ENCODE measurements at places on chromosomes 11 and 22.

DNA sequence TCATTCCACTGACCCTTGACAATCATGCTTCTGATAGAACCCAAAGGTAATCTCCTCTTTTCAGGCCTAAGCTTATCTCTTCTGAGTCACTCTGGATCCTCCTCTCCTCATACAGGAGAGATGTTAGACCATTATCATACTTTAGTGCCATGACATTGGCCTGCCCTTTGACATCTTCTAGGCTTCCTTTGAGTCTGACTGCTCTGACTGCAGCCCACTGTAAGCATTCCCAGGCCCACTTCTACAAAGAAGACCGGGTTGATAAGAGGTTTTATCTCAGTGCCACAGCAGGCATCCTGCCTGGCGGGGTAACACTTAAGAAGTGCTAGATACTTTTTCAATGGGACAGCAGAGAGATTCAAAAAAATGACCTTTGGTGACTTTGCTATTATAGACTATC lies 438.0 kb downstream of the KCNA4 start:
- DNase-seq = no peak

DNA sequence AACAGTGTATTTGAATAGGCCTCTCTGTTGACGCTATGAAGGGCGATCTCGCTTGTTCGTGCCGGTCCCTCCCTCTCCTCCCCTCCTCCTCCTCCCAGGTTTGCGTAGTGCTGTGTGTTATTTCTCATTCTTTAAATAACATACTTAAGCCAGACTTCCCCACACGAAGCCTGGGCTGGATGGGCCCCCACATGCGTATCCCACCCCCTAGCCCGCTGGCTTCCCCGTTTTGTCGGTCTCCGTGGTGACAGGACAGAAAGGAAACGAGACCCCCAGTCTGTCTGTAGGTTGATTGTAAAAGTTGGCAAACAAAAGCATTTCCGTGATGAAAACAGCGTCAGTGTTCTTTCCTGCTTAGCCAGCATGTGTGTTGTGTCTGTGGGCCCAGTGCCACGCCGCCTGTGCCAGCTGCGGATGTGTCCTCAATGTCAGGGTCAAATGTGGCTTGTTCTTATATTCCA lies 27.3 kb downstream of the FAM118A start:
- DNase-seq = peak; percentile 79

DNA sequence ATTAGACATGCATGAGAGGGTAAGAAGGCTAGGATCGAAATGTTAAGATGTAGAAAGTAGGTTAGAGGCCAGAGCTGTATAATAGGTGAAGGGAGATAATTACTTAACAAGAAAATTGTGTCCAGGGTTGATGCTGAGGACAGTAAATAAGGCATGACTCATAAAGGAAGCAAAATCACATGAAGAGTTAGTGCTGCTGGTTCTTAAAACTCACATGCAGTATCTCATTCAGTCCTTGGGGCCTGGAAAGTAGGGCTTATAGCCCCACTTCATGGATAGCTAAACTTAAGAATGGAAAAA lies 130.2 kb downstream of the NCAM1 start:
- no peak for DNase-seq

DNA sequence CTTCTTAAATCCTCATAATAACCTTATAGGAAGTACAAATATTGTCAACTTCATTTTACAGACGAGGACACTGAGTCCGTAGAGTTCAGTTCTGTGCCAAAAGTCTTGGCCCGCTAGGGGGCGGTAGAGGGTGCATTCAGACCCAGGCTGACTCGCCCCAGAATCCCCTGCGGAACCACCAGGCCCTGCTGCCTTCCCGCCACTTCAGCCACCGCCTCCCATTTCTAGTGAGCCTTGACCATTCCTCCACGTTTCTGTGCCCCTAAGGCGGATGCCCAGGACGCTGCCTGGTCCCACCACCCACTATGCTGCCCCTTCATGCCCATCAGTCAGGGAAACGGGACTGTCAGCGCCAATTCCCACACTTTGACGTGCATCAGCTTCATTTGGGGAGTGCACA lies 19.1 kb downstream of the SYT13 start:
- DNase-seq = no peak

DNA sequence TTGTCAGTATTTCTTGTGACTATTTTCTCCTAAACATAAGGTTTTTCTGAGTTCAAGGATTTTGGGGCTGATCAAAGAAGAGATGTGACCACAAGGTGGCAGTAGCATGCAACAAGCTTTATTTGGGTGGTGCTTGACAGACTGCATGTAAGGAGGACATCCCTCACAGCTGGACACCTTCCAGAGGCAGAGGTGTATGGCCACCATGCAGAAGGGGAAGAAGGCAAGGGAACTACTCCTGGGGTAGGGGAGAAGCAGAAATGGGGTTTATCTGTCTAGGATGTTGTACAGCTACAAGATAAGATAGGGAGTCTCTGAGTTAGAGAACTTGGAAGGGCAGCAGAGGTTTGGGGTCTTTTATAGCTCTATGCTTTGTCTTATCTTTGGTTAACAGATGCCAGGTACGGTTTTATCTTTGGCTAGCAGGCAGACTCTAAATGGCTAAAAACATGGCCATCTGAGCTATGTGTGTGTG lies 5.1 kb upstream of the BIRC2 start:
- DNase-seq = peak; percentile 81

GRCh38 chr22:25566186-25566897 lies 1.9 kb downstream of the GRK3 start:
- DNase-seq = no peak

DNA sequence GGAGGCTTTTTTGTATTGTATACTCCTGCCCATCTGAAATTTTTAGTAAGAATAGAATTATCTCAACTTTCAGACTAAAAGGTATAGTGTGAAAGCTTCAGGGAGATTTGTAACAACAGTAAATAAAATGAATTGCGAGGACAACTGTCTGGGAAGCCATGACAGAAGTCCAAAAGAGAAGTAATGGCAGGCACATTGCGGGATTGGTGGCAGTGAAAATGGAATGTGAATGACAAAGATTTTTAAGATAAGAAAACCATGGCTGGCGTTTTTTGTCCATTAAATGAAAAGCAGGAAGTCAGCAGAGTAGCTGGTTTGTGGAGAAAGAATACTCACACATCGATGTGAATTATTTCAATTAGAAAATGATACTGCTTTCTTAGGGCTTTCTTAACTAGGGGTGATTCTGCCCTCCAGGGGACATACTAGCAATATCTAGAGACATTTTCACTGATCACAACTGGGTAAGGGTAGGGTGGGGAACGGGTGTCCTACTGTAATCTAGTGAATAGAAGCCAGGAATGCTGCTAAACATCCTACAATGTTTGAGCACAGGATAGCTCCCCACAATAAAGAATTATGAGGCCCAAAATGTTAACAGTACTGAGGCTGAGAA lies 1.6 kb downstream of the NPAT start:
- no peak for DNase-seq

- no peak for DNase-seq
These were observed 73.8 kb upstream of the SESN3 start for GRCh38 chr11:95304777-95305176.

Measured in ovary (tissue), 10 donors.